Stimulated activated CD4-positive, alpha-beta T cell treated with anti-CD3 and anti-CD28 coated beads, Interleukin-1b, Interleukin-23, amount 100 ng/mL, for 1 hour (primary cell): ENCODE measurements at places on chromosomes 5 and 9.

- DNase-seq, result no peak
Measured at GRCh38 chr5:109028608-109029299, 281.1 kb downstream of the FER start.

DNA sequence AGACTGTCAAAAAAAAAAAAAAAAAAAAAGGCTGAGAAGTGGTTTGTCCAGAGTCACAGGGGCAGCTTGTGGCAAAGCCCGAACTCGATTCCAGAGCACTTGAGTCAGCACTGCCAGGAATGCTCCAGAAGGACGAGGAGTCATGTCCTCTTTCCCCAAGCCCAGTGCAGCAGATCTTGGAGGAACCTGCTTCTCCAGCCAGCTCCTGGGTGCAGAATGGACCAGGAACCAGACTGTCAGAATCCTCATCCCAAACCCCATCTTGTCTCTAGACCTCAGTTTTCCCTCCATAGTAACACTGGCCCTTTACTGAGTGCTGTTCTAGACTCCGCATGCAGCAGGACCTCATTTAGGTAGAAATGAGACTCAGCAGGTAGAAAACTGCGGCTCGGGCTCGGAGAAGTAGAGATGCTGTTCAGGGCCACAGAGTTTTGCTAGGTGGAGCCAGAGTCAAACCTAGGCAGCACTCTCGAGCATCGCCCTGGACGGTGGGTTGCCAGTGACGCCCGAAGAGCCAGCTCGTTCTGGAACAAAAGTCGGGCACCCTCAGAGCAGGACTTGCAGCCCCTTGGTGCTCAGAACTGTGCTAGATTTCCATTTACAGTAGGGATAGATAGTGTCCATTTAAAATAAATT lies 15.4 kb downstream of the CD74 start:
- DNase-seq, result no peak

DNA sequence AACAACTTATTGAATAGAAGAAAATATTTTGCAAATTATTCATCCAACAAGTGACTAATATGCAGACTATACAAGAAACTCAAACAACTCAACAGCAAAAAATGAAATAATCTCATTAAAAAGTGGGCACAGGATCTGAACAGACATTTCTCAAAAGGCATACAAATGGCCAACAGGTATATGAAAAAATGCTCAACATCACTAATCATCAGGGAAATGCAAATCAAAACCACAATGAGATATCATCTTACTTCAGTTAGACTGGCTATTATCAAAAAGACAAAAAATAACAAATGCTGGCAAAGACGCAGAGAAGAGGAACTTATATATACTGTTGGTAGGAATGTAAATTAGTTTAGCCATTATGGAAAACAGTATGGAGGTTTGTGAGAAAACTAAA lies 1.8 kb upstream of the AMACR start:
- no peak for DNase-seq

DNA sequence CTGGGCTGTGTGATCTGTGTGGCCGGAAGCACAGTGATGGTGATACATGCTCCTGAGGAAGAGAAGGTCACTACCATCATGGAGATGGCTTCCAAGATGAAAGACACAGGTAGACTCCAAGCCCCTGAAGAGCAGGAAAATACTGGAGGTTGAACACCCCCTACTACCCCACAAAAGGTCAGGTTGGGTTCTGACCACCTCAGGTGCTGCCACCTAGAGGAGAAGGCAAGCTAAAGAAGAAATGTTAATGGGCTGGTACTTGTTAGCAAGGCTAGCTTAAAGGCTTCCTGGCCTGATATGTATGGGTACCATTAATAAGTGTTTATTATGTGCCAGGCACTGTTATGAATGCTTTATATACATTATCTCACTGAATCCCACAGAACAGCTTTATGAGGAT lies 11.7 kb downstream of the NIPAL4 start:
- no peak for DNase-seq

- no peak for DNase-seq
Measured at GRCh38 chr5:68086857-68087256, 128.7 kb upstream of the PIK3R1 start.

DNA sequence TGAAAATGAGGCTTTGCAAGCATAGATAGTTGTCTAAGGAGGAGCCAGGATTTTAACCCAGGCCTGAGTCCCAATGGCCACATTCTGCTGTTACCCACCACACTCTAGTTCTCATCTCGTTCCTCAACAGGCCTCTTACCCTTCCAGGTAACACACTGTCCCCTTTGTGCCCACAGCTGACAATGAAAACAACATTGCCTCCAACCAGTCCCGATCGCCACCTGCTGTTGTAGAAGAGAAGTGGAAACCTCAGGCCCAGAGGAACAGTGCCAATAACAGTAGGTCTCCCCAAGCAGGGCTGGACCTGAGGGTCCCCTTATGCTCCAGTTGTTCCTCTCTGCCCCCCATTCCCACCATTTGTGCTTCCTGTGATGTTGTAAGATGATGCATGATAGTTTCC lies 30.4 kb downstream of the AMBP start:
- DNase-seq, result no peak

DNA sequence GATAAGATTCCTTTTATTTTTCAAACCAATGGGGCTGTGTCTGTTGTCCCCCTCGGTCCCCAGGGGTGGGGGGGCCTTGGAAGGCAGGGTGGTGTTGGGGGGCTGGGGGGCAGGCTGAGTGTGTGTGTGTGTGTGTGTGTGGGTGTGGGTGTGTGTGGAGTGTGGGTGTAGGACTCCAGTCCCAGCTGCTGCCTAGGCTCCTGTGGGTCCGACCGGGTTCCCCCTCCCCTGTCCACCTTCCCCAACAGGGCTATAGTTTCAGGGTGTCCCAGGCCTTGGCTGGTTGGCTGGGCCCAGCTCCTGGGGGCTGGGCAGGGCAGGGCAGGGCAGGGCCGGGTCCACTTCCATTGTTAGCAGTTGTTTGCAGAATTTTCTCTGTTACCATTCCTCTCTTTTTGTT lies 2.1 kb upstream of the NFX1 start:
- DNase-seq, result no peak

DNA sequence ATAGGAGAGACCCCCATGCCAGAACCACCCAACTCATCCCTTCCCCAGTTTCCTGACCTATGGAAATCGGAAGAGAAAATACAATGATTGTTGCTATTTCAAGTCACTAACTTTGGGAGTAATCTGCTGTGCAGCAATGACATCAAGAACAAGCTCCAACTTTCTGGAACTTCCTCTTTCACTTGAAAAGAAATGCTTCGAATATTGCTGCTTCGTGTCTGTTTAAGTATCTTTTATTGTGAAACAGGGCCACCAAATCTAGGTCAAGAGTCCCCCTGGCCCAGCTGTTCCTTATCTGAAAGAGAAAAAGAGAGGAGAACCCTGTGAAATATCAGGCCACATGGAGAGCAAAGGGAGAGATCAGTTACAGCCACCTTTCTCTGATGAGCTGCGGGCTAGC lies 59.4 kb upstream of the DNAH5 start:
- DNase-seq, result no peak

- DNase-seq, result no peak
Measured at GRCh38 chr5:493119-493701, 31.0 kb downstream of the SLC9A3 start.

DNA sequence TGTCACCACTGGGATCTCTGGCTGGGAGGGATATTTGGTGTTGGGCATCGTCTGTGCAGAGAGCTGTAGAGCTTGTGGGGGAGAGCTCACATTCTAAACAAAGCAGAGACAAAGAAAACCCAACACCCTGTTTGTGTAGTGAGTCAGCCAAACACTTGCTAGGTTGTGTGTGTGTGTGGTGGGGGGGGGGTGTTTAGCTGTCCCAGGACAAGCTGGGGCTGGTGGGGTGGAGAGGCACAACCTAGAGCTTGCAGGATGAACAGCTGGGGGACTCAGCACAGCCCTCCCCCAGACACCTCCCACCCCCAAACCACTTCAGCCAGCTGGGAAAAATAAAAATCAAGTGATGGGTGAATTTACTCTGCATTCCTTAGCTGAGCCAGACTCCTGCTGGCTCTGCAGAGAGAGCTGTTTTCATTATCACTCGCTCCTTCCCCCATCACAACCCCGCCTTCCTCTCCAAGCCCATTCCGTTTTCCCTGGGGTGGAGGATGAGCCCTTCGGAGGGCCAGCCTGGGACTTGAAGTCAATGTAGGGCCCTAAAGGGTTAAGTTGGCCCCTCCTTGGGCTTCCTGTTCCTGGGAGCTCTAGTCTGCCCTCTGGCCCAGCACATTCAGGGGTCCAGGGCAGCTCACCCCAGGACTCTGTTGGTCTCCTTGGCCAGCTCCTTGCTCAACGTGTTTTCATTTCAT lies 2.6 kb downstream of the OLFML2A start:
- DNase-seq, result no peak

DNA sequence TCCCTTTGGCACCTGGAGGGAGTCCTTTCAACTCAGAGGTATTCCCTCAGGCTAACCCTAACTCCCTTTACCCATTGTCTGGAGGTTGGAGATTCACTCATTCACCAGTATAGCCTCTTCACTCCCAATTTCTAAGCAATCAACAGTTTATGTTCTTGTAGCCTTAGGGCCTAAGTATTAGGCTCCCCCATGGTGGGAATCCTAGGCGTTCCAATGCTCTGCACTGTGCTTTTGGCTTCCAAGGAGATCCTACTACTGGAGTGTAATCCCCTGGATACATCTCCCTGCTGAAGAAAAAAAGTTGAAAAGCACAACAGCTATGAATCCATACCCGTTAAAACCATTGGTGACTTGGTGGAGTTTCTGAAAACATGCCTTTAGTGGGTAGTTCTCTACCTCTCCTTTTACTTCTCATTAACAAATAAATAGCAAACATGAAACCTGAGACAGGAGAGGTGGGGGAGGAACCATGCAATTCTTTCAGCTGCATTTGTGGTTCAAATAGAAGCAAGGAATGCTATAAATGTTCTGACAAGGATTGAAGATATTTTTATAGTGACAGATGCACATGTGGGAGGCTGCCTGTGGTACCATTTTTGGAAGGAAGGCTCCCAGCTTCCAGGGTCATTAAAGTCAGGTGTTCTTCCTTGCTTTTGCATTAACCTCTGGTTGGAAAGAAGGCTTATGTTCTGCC lies 397.1 kb downstream of the DMAC1 start:
- DNase-seq, result no peak

DNA sequence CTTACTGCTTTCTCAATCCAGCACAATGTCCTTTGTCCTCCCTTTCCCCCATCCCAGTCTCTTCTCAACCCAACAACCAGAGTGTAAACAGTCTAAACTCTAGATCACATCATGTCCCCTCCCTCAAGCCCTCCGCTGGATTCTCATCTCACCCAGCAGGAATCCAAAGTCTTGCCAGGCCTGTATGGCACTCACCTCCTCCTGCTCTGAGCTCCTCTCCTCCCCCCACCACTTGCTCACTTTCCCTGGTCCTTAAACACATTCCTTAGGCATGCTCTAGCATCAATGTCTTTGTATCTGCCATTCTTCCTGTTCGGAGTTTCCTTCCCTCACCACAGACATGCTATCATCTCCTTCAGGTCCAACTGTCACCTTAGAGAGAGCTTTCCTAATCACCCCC lies 78.8 kb downstream of the NIPSNAP3B start:
- DNase-seq, result no peak
